ENCODE measurements at places on chromosomes 2 and 18.

DNA sequence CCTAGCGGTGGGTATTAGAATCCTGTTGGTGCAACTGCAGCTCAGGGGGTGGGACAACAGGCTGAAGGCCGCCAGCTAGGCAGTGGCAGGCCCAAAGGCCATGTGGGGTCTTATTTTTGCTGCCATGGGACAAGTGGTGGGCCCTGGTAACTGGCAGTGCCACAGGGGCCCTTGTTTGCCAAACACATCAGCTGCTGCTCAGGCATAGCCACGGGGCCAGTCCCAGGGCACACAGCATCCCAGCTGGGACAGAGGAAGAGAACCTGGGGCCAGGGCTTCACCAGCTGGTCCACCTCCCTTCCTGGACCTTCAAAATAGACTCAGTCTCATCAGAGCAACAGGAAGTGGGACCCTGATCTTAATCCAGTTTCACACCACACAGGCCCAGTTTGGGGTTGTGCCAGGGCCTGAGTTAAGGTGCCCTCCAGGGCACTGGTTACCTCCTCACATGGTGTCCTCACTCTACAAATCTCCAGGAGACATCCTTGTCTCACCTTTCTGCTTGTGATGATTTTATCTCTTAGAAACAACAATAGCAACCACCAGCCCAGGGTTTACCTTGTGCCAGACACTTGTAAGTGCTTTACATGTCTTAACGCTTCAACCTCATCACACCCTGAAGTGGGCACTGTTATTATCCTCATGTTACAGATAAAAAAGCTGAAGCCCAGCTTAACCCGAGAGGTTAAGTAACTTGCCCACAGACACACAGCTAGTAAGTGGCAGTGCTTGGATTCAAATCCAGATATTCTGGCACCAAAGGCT lies 98.5 kb downstream of the GYPC start:
- H3K27ac ChIP-seq = no peak overlapping the region
- H3K4me3 ChIP-seq = no peak overlapping the region
- H3K27me3 ChIP-seq = no peaks in the 10 kb centered on the region
- peaks cover 32% of the 10 kb centered on the region for H3K4me1 ChIP-seq
- no peaks in the 10 kb centered on the region for H3K36me3 ChIP-seq

- peaks cover 30% of the 10 kb centered on the region for H3K4me1 ChIP-seq
- no peak overlapping the region for H3K27ac ChIP-seq
- DNase-seq = no peak
- H3K27me3 ChIP-seq = peaks cover 4% of the 10 kb centered on the region
- peaks cover 7% of the 10 kb centered on the region for H3K36me3 ChIP-seq
- no peak overlapping the region for H3K4me3 ChIP-seq
Measured at GRCh38 chr2:132621131-132621875, 48.7 kb downstream of the LYPD1 start.

GRCh38 chr2:88654714-88655113 lies 27.4 kb upstream of the EIF2AK3 start:
- H3K27ac ChIP-seq = no peak overlapping the region
- no peak overlapping the region for H3K4me3 ChIP-seq
- H3K36me3 ChIP-seq = no peaks in the 10 kb centered on the region
- H3K27me3 ChIP-seq = no peaks in the 10 kb centered on the region
- peaks cover 16% of the 10 kb centered on the region for H3K4me1 ChIP-seq
- no peak for DNase-seq

DNA sequence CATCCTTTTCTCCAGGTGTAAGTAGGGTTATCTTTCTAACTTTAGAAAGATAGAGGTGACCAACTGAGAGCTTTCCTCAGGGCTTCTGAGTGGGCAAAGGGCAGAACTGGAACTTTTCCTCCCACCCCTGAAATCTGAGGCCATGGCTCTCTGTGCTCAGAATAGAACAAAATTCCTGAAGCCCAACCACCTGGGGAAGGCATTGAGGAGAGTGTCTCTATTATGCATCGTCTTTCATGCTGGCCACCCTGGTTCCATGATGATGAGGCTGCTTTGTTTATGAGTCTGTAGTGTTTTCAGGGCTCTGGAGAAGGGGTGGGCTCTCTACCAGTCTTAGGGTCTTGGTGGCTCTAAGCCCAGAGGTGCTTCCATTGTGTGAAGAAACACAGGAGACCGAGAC lies 30.7 kb upstream of the IL1R1 start:
- H3K36me3 ChIP-seq = no peaks in the 10 kb centered on the region
- no peak for DNase-seq
- H3K27ac ChIP-seq = peak overlapping the region; percentile 71

- no peak overlapping the region for H3K27ac ChIP-seq
- DNase-seq = no peak
- H3K36me3 ChIP-seq = no peaks in the 10 kb centered on the region
- H3K4me1 ChIP-seq = peaks cover 9% of the 10 kb centered on the region
- peaks cover 1% of the 10 kb centered on the region for H3K27me3 ChIP-seq
Measured at GRCh38 chr2:134739879-134740301, 21.1 kb upstream of the TMEM163 start.

DNA sequence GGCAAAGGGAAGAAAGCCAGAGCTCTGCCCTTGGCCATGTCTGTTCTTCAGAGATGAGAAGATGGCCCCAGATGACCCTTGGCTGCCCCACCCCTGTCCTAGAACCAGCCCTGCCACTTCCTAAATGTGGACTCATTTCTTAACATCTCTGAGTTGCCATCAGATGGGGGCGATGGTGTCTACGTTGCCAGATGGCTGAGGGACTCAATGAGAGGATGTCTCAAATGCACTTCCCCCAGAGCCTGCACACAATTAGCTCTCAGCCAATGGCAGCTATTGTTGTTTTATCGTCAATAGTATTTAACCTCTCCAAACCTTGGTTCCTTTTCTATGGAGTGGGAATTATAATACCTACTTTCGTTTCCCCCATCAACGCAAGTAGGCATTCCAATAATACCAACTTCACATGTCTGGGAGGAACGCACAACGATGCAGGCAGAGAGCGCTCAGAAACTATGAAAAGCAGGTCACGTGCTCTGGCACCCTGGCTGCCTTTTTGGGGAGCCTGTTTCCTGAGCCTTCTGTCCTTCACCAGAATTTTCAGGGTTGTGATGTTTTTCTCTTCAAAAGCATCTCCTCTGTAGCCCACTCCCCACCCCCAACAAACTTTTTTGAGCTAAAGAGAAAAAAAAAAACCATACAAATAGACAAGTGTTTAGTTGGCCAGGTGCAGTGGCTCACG lies 100.3 kb downstream of the MCFD2 start:
- H3K27me3 ChIP-seq = no peaks in the 10 kb centered on the region
- no peak for DNase-seq
- H3K27ac ChIP-seq = no peak overlapping the region
- H3K36me3 ChIP-seq = no peaks in the 10 kb centered on the region
- H3K4me3 ChIP-seq = no peak overlapping the region

- H3K36me3 ChIP-seq = peaks cover 8% of the 10 kb centered on the region
- DNase-seq = no peak
- peaks cover 4% of the 10 kb centered on the region for H3K27me3 ChIP-seq
- no peaks in the 10 kb centered on the region for H3K4me1 ChIP-seq
Measured at GRCh38 chr2:69890881-69891280, 2.9 kb upstream of the SNRNP27 start.

DNA sequence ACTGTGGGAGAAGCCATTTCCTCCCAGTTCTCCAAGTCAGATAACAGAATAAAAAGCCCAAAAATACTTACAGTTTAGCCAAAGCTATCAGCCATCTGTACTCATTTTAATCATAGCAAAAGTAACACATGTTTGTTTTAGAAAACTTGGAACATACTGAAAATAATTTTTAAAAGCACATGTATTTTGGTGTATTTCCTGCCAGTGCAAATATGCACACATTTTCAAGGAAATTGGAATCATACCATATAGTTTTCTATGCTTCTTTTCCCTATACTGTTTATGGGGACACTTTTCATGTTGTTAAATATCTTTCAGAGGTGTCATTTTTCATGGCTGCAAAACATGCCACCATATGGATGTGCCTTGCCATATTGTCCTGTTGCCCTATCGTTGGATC lies 51.2 kb downstream of the BOD1L2 start:
- H3K27ac ChIP-seq = no peak overlapping the region
- H3K4me1 ChIP-seq = no peaks in the 10 kb centered on the region
- no peaks in the 10 kb centered on the region for H3K27me3 ChIP-seq
- no peaks in the 10 kb centered on the region for H3K36me3 ChIP-seq

DNA sequence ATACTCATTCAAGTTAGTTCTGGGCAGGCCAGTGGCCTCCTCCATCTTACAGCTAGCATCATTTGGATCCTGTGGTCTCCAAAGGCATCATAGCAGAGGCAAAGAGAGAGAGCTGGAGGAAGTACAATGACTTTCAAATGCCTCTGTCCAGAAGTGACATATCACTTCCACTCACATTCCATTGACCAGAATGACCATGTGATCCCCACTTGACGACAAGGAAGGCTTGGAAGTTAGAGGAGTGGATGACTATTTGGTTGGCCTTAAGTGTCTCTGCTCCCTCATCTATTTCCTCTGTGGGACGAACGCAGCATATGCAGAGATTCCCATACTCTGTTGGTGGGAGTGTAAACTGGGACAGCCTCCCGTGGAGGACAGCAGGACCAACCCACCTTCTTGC lies 27.8 kb upstream of the MLPH start:
- H3K27ac ChIP-seq = no peak overlapping the region
- H3K27me3 ChIP-seq = peaks cover 17% of the 10 kb centered on the region
- H3K36me3 ChIP-seq = no peaks in the 10 kb centered on the region
- DNase-seq = no peak
- H3K4me3 ChIP-seq = no peak overlapping the region
- no peaks in the 10 kb centered on the region for H3K4me1 ChIP-seq

GRCh38 chr2:219020604-219021365 lies 20.5 kb downstream of the CFAP65 start:
- H3K4me3 ChIP-seq = no peak overlapping the region
- no peak overlapping the region for H3K27ac ChIP-seq

- no peaks in the 10 kb centered on the region for H3K36me3 ChIP-seq
- H3K4me1 ChIP-seq = peaks cover 14% of the 10 kb centered on the region
- DNase-seq = no peak
- no peaks in the 10 kb centered on the region for H3K27me3 ChIP-seq
Measured at GRCh38 chr2:8856176-8856575, 18.8 kb upstream of the KIDINS220 start.

DNA sequence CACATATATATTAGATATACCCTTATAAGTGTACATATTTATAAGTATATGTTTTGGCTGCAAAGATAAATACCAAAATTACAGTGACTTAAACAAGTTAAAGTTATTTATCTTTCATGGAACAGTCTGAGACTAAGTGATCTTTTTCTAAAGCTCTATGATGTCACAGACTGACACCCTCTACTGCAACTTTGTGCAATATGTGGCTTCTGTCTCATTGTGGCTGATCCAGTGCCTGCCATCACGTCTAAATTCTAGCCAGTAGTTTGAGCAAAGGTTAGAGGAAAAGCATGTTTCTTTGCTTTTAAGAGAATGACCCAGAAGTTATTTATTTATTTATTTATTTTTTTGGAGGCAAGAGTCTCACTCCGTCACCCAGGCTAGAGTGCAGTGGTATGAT lies 13.8 kb upstream of the GATA6 start:
- H3K27me3 ChIP-seq = peaks cover 17% of the 10 kb centered on the region
- no peak overlapping the region for H3K27ac ChIP-seq
- H3K36me3 ChIP-seq = no peaks in the 10 kb centered on the region
- no peaks in the 10 kb centered on the region for H3K4me1 ChIP-seq
- no peak overlapping the region for H3K4me3 ChIP-seq

- H3K4me1 ChIP-seq = peaks cover 16% of the 10 kb centered on the region
- DNase-seq = no peak
- H3K27me3 ChIP-seq = no peaks in the 10 kb centered on the region
- no peak overlapping the region for H3K27ac ChIP-seq
Measured at GRCh38 chr18:38693104-38693503, 1127.5 kb upstream of the CELF4 start.

Measured in WTC11 (cell line).